ENCODE measurements at places on chromosomes 1 and 21. TPM values are rescaled to one million over a fixed set of nuclear protein-coding genes. Genes with fewer than 3 reads are reported as not detected.

The KCNK2 gene
- not detected for total RNA-seq

The ERG gene
- not detected for total RNA-seq

The RBBP4 gene
- 289 TPM for total RNA-seq

The CYP2J2 gene
- 0.70 TPM for total RNA-seq

The SYT14 gene
- total RNA-seq: not detected

The C1QA gene
- 0.22 TPM for total RNA-seq

DNA sequence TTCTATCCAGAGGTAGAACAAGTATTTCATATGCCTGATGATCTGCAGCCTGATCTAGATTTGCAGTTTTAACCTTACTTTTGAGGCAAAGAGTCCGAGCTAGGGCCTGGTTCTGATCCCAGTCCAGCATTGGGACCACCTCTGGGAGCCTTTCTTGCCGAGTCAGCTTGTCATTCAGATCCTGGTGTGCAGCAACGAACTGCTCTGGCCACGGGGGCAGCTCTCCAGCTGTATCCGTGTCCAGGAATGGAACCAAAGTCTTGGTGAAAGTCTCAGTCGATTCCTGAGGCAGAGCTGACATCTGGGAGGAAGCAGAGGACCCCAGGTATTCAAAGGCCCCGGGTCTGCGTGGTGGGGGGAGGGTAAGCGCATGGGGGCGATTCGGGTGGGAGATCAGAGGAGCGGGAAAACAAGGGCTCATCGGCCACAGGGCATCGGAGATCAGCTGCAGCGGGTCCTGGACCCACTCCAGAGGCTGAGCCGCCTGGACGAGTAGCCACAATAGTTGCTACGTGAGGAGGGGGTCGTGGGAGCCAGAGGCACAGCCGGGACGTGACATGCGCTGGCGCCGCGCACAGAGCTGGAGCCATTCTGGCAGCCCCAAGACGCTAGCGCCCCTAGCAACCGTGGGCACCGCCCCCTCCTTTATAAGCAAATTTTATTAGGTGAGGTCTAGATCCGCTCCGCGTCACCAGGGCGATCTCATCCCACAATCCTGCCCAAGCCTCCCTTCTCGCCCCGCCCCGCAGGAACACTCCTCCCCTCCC, 32.4 kb upstream of the BSDC1 start:
- no peak for DNase-seq

GRCh38 chr1:17665950-17666720, 89.0 kb upstream of the ACTL8 start:
- DNase-seq: no peak

GRCh38 chr1:164423136-164423535, 135.8 kb upstream of the PBX1 start:
- DNase-seq: no peak

DNA sequence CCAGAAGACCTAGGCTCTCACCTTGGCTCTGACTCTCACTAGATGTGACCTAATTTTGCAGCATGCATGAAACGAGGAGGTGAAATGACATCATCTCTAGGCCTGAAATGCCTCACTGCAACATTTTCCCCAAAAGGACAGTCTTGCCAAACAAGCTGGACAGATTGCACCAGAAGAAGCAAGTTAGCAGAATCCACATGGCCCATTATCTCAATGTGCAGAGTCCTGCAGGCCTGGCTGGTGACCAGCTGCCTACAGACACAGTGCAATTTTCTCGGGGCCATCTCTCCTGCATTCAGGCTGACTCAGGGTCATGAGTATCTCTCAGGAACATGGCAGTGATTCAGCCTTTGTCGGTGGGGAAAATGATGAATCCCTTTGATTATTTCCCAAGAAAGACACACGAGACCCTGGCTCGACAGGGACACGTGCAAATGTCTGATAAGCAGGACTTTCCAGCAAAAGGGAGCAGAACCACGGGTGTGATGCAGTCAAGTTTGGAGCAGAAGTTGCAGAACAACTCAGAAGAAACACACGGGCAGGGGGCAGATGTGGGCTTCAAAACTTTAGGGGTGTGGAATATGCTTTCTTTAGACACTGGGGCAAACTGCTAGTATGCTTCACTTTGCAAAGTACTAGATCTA, 38.7 kb downstream of the TRIM67 start:
- DNase-seq: no peak

- no peak for DNase-seq
Measured at GRCh38 chr1:1189111-1189510, 15.4 kb downstream of the TTLL10 start.

DNA sequence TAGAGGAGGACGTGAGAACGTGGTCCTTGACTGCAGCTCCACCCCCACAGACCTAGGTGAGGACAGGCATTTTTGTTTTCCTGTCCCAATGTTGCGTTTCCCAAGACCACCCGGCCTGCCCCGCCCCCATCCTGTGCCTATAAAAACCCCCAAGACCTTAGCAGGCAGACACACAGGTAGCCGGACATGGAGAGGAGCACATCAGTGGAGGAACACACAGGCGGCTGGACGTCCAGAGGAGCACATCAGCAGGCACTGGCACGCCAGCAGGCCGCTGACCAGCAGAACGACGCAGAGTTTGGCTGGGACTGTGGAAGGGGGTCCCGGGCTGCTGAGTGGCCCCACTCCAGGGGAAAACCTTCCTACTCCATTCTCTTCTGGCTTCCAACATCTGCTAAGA, 12.7 kb upstream of the HMGCL start:
- DNase-seq: no peak

- no peak for DNase-seq
Measured at GRCh38 chr1:183372586-183373230, 45.5 kb downstream of the NMNAT2 start.

GRCh38 chr1:111920221-111921024, 69.0 kb downstream of the KCND3 start:
- DNase-seq: no peak

GRCh38 chr1:67052741-67053534, 1.0 kb downstream of the SLC35D1 start:
- no peak for DNase-seq

DNA sequence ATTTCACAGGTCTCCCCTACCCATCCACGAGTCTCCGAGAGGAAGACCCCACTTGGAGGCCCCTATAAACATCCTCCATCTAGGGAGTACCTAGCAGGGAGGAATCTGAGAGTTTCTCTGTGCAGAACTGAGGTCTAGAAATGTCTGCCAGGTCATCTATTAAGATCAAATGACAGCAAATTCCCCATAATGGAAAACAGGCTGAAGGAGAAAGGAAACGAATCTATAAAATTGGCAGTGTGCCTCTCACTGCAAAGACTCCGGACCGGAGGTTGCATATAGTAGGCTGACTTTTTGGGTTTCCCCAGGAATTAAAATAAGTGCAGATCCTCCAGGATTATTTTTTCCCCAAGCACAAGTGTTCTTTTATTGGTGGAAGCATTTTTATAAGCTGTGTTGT, 57.7 kb downstream of the NMNAT2 start:
- DNase-seq: no peak

Measured in CD8-positive, alpha-beta memory T cell (primary cell).